ENCODE measurements at places on chromosomes 11 and 22. TPM values are rescaled to one million over a fixed set of nuclear protein-coding genes. Genes with fewer than 3 reads are reported as not detected.

The DAGLA gene
- 11.3 TPM for total RNA-seq

The KCTD14 gene
- 1.8 TPM for total RNA-seq

The MUC2 gene
- not detected for total RNA-seq

The LPXN gene
- 4.2 TPM for total RNA-seq

The OOSP4B gene
- total RNA-seq, result not detected

The LYVE1 gene
- total RNA-seq, result 5.8 TPM

The ADM2 gene
- not detected for total RNA-seq

The PARVA gene
- total RNA-seq, result 8.3 TPM

The XKR3 gene
- not detected for total RNA-seq

The VWA5A gene
- 38.1 TPM for total RNA-seq

The PRG3 gene
- not detected for total RNA-seq

The ACR gene
- total RNA-seq, result not detected

The NAALADL1 gene
- total RNA-seq, result 4.2 TPM

The GTSE1 gene
- total RNA-seq, result 3.0 TPM

The PHF21B gene
- 8.8 TPM for total RNA-seq

The XRRA1 gene
- 12.7 TPM for total RNA-seq

The BRSK2 gene
- 43.1 TPM for total RNA-seq

The B4GALNT4 gene
- 75.7 TPM for total RNA-seq

The HYLS1 gene
- 12.2 TPM for total RNA-seq

The NXPE1 gene
- total RNA-seq, result not detected

The OR5L2 gene
- total RNA-seq, result not detected

The MRGPRX4 gene
- total RNA-seq, result not detected

Measured in diencephalon (tissue), 1 donor.